MCF 10A (cell line): ENCODE measurements at places on chromosomes 4 and X.
A peak's percentile ranks its signal among the peaks of the same experiment; 100 is the strongest.

DNA sequence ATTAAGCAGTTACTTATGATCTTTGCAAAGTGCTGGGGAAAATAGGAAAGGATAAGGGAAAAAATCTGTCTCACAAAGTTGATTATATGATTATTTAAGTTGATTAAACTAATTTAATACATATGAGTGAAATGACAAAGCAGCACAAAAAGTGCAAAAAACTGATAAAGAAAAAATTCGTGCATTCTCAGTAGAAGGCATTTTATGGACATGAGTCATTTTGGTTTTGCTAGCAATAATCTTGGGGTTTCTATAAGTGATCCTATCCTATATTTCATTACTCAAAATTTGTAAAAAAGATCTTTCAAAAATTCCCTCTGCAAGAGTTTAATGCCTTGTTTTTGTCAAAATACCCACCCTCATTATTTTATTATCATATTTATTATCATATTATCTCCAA is 224.2 kb upstream of the ANXA10 start:
- no peak for DNase-seq

GRCh38 chr4:35503435-35503834 is 740.9 kb downstream of the ARAP2 start:
- no peak for DNase-seq

- DNase-seq = peak; percentile 43
Measured at GRCh38 chr4:153649572-153649991, 34.5 kb upstream of the TLR2 start.

DNA sequence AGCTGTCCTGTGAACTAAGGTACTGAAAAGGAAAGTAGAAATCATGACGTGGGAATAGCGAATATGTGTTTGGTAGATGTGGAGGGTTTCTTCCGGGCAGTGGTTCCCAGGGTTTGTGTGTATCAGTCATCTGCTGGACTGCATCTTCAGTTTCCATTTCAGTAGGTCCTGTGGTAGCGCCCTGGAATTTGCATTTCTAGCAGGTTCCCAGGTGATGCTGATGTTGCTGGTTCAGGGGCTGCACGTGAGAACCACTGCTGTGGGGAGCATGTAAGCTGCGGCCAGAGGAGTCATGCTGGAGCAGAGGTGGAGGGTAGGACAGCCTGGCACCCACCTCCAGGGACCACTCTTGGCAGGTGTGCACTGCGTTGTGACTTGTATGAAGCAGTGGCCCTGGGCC is 47.1 kb downstream of the ARHGAP10 start:
- no peak for DNase-seq

GRCh38 chr4:15884666-15885065 is 53.9 kb downstream of the FGFBP1 start:
- no peak for DNase-seq

- no peak for DNase-seq
Measured at GRCh38 chr4:108867476-108867875, 104.6 kb upstream of the ETNPPL start.

DNA sequence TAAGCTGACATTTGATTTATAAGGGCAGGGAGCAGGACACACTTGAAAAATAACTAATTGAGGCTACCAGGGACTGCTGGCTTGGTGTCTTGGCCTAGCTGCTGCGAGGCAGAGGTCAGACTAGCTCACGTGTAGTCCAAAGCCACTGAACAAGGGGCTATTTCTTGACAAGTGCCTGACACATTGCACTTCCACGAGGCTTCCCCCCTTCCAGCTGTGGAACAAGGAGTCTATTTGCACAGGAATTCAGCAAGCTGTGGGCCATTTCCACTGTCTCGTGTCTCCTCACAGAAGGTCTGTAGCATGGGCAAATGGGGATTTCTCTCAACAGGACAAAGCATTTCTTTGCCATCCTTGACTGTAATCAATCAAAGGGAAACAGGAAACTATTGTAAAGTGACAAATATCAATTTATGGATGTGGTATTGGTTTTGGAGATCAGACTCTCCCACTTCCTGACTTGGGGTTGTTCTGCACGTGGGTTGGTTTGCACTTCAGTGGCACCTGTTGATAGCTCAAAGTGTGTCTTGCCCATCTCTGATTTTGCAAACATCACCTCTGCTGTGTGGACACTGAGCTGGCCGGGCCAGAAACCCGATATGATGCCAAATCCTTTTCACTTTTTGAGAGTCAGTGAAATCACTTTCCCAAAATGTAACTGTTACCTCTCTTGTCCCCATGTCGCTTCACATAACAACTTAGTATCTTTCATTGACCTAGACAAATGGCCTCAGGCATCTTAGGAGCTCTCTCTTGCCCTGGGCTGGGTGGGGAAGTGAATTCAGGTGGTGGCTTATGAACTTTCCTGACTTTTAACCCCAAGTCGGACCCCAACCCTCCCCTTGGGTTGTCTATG is 107.4 kb upstream of the MAMLD1 start:
- no peak for DNase-seq

GRCh38 chrX:45716750-45717149 is 516.1 kb upstream of the DIPK2B start:
- DNase-seq = no peak

- DNase-seq = no peak
Measured at GRCh38 chr4:6368601-6369000, 99.0 kb downstream of the WFS1 start.

- peak; percentile 77 for DNase-seq
Measured at GRCh38 chr4:110005461-110006056, 92.9 kb downstream of the EGF start.

DNA sequence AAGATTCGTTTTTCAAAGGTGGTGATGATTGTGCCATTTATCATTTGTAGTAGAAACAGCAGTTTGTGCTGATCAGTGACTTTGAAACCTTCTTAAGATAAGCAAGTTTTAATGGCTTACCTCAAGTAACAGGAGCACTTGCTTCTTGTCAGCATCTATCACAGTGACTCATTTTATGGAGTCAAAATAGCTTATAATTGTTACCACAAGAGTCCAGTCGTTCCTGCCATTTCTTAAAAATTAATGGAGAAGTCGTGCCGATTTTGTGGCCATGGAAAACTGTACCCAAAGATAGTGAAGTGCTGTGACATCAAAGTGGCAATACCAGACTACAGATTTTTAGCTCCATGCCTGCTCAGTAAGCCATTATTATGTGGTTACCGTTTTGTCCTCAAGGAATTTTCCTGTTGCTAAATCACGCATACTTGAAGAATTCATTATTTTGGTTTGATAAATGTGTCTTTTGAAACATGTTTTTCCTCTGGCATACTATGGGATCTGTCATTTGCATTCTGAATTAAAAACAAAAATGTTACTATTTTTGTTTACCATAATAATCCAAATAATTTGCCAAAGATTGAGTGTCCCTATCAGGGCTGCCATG is 129.9 kb downstream of the CBR4 start:
- DNase-seq = no peak

- no peak for DNase-seq
Measured at GRCh38 chrX:120147537-120147936, 10.9 kb upstream of the RHOXF2 start.

DNA sequence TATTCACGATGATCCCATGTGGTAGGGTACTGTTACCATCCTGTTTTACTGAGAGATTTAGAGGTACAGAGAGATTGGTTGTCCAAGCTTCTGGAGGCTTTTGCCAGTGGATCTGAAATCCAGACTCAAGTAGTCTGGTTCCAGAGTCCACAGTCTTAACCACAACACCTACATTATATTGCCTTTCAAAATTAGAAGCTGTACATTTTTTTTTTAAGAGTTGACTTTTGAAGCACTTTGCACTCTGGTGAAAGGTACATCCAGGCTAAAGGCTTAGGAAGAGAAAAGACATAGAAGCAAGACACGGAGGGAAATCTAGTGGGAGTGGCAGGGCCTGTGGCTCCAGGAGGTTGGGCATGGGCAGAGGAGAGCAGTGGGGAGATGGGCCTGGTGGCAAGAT is 122.1 kb downstream of the AFF1 start:
- DNase-seq = no peak

DNA sequence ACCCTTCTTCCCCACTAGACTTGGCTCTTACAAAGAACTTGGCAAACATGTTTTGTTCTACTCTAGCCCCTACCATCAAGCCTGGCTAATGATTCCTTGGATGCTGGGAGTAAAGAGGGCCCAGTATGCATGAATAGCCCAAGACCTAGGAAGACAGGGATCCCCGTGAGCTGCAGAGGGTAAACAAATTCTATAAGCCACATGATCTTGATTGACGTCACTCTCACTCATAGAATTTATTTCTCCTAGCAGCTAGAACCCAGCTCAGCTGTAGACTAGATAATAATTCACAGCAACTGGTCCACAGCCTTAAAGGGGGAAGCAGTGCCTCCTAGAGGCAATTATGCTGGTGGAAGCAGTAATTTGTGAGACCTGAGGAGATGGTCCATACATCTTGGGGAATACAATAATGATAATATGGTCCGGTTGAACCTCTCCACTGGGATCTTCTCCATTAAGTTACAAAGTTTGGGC is 16.1 kb upstream of the USO1 start:
- no peak for DNase-seq

DNA sequence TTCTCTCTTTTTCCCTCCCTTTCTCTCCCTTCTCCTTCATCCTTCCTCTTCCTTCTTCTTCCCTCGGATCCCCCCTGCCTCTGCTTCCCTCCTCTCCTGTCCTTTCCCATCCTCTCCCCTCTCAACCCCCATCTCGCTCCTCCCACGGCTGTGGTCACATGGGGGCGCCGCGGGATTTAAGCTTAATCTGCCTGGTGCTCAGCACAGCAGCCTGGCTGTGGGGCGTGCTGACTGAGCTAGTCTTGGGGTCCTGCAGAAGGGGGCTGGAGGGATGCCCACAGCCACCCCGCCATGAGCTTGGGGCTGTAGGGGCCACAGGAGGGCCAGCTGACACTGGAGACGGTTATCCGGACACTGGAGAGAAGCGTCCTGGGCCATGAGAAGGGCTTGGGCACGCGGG is 10.7 kb downstream of the SMIM10L2A start:
- no peak for DNase-seq

GRCh38 chr4:112818594-112818965 is 181.6 kb downstream of the LARP7 start:
- DNase-seq = peak; percentile 34

DNA sequence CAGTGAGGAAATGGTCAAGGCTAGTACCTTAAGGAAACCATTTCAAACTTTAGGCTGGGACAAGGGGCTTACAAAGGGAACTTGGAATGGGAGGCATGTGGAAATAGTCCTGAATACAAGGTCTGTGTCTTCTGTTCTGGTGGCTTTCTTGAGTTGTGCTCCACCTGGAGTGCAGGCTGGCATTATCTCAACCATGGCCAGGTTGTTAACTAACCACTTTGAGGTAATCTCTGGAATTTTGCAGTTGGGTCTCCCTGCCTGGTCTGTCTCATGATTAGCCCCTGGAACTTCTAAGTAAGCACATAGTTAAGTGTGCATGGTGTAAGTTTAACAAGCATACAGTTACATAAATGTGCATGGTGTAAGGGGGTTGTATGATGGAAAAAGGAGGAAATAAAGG is 77.5 kb downstream of the PCDH18 start:
- DNase-seq = no peak

- no peak for DNase-seq
Measured at GRCh38 chr4:53816561-53816960, 225.3 kb upstream of the LNX1 start.

DNA sequence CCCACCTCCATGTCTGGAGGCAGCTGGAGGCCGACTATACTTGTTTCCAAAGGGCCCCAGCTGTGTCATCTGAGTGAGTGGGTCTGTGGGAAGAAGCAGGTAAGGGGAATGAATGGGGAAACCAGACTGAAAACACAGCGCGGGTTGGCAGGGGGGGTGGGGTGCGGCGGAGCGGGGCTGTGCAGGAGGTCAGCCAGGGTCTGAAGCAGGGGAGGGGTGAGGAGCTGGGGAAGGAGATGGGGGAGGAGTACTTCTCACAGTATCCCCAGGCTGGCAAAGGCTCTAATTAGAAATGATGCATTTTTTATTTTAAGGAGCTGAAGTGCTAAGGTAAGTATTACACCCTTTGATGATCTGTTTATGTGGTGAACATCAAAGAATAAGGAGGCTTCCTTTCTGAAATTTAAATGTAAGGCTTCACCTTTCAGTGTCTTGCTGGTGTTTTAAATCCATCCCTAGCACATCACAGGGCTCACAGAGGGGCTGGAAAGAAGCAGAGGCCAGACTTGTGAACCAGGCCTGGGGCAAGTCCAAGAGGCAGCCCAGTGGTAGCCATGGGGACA is 37.5 kb downstream of the SMIM20 start:
- DNase-seq = no peak

GRCh38 chrX:108485960-108486359 is 46.3 kb downstream of the COL4A5 start:
- no peak for DNase-seq

DNA sequence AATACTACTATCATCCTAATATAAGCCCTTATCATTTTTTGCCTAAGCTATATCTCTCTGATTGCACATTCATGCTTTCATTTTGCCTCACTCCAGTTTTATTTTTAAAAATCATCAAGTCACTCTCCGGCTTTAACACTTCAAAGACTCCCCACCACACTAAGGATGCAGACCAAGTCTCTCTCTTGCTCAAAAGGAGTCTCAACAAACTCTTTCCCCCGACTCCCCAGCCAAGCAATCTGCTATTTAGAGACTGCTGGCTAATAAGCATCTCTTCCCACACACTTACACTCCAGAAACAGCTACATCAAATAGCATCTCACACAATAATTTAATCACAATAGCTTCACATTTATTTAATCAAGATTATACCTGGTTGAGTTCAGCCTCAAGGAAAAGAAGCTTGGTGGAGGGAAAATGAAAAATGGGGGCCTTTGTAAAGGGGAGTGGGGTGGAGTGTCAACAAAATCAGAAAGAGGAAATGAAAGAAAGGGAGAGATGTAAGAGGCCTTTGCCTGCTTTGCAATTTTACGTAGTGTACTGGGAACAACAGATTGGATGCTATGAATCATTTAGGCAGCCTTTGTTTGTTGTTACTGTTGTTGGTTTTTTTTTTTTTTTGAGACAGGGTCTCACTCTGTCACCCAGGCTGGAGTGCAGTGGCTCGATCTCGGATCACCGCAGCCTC is 104.1 kb upstream of the MCF2 start:
- DNase-seq = no peak

- peak; percentile 14 for DNase-seq
Measured at GRCh38 chr4:80592950-80593349, 257.4 kb downstream of the CFAP299 start.

- DNase-seq = peak; percentile 65
Measured at GRCh38 chr4:179695175-179695574, 2252.9 kb upstream of the AGA start.

DNA sequence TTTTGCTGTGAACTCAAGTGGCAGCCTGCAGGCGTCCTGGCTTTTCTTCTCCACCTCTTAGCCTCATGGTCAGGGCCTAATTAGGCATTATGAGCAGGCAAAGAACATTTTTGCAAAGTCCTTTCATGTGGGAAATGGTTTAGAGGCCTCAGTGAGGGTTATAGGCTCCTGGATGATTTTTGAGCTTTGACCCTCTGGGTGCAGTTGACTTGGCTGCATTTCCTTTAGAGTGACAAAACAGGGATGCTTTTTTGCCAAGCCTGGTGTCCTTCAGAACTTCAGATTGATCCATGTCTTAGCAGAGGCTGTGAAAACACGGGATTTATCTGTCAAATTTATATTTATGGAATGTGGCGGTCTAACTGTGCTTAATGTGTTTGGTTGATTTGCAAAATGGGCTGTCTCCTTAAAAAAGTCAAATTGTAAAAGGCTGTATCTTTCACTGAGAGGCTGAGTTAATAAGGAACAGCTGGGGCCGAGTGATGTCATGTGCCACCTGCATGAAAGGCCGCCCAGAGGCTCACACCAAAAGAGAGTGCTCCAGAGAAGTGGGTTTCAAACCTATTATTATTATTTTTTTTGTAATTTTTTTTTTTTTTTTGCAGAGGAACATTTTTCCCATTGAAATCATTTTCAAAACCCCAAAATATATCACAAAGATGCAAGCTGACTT is 192.2 kb upstream of the ARX start:
- no peak for DNase-seq

- peak; percentile 69 for DNase-seq
Measured at GRCh38 chr4:21768349-21769310, 179.9 kb downstream of the KCNIP4 start.
